Right hindlimb (tissue), 1 donor: ENCODE measurements at places on chromosomes 11 and 22.
A peak's percentile ranks its signal among the peaks of the same experiment; 100 is the strongest.

GRCh38 chr11:120912504-120912903 is 111.4 kb upstream of the TBCEL start:
- no peak for DNase-seq

GRCh38 chr22:31631436-31631835 is 30.6 kb downstream of the PISD start:
- DNase-seq = peak; percentile 30

DNA sequence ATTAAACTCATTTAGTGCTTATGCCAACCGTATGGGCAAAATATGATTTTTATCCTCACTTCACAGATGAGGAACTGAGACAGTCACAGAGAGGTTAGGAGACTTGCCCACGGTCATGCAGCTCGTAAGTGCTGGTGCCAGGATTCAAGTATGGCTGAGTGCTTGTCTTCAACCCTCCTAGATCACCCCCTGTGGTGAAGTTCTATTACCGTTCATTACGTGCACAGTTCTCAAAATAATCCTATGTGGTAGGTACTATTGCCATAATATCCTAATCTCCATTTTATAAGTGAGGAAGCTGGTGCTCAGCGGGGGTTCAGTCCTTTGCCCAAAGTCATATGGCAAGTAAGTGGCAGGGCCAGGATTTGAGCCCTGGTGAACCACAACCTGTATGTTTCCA is 1.5 kb downstream of the MIEF1 start:
- no peak for DNase-seq

DNA sequence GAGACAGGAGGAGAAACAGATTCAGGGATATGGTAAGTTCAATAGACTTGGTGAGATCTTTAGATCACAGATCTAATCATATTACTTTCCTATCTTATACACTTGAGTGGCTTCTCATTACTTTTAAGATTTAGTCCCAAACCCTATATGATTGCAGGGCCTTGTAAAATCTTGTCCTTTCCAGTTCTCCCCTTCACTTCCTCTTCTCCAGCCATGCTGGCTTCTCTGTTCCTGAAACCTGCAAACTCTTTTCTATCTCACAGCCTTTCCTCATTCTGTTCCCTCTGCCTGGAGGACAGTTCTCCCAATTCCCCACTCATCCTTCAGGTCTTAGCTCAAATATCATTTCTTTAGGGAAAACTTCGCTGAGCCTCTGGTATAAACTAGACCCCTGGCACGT is 65.9 kb upstream of the BIRC3 start:
- DNase-seq = no peak

GRCh38 chr22:31739795-31740201 is 10.1 kb downstream of the PRR14L start:
- DNase-seq = no peak

DNA sequence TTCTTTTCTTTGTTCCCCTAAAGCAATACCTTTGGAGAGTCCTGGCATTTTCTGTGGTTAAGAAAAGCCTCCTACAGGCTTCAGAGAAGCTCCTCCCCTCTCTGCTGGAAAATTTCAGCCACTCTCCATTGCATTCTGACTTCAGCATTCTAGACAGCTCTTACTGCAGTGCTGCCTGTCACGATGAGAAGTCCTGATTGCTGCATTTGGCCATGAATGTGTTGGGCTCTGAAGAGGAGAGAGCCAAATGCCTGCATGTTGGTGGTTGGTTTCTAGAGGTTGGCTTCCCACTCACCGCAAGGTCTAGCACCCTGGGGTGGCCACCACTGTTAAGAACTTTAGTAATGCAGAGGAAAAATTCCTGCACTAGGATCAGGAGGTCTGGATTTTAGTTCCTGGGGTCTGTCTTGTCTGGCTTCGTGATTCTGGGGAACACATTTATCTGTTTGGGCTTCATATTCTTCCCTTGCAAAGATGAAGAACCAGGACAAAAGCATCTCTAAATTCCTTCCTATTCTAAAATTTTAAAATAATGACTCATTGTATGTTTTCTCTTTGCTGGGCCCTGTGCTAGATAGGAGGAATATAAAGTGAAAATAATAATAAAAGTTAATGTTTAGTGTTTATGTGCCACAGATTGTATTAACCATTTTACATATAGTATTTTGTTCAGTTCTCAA is 38.1 kb downstream of the COA4 start:
- DNase-seq = no peak

GRCh38 chr11:72702096-72702495 is 27.9 kb upstream of the PDE2A start:
- DNase-seq = peak; percentile 42
